ENCODE measurements at places on chromosomes 5 and 9. TPM values are rescaled to one million over a fixed set of nuclear protein-coding genes. Genes with fewer than 3 reads are reported as not detected.

The AFF4 gene
- total RNA-seq: 25.0 TPM

The LHX3 gene
- total RNA-seq: not detected

DNA sequence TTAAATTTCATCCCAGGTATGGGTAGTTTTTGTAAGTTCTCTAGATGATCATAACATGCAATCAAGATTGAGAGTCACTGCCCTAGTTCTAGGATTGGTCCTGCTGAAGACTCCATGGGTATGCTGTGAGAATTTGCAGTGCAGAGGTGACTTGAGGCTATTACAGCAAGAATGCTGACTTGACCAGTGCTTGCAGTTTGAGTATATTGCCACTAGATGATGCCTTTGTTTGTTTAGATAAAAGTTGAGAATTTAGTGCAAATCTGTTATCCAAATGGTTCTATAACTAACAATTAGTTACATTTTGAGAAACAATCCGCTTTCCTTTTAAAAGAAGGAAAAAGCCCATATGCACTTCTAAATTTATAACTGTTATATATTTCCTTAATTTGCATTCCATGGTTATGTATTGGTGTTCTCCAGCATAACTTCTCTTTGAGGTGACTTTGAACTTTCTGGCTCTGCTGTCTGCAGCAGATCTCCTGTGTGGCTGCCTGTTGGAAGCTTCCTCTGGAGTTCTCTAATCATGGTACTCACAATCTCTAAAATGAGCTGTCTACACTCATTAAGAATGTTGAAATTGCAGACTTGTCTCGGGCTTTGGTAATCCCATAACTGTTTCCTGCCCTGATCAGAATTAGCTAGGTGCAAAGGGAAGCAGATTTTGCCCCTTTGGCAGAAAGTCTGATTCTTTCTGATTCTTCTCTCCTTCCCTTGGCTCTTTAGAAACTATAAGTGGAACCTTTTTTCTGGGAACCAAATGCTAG lies 24.9 kb downstream of the MELK start:
- no peak for DNase-seq

GRCh38 chr5:122093415-122094180 lies 15.5 kb upstream of the LOX start:
- no peak for DNase-seq

GRCh38 chr5:172802567-172803176 lies 31.4 kb upstream of the ERGIC1 start:
- peak; percentile 56 for DNase-seq

DNA sequence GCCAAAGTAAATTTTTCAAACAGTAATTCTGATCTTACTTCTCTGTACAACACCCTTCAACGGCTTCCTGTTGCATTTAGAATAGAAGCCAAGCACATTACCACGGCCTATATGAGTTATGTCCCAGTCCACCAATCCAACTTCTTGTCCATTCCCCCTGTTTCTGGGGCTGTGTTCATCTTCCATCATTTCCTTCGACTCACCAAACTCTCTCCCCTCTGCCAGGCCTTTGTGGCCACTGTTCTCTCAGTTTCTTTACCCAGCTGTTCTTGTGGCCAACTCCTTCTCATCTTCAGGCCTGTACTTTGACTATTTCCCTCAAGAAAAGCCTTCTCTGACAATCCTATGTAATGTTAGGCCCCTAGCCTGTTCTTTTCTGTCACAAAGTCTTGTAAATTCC lies 259.4 kb upstream of the EFNA5 start:
- DNase-seq: no peak

- no peak for DNase-seq
Observed at GRCh38 chr5:131226899-131227298, 37.0 kb upstream of the CDC42SE2 start.

GRCh38 chr9:122318284-122318683 lies 52.5 kb upstream of the PTGS1 start:
- DNase-seq: no peak

GRCh38 chr5:19928562-19929421 lies 59.2 kb downstream of the CDH18 start:
- DNase-seq: peak; percentile 76

DNA sequence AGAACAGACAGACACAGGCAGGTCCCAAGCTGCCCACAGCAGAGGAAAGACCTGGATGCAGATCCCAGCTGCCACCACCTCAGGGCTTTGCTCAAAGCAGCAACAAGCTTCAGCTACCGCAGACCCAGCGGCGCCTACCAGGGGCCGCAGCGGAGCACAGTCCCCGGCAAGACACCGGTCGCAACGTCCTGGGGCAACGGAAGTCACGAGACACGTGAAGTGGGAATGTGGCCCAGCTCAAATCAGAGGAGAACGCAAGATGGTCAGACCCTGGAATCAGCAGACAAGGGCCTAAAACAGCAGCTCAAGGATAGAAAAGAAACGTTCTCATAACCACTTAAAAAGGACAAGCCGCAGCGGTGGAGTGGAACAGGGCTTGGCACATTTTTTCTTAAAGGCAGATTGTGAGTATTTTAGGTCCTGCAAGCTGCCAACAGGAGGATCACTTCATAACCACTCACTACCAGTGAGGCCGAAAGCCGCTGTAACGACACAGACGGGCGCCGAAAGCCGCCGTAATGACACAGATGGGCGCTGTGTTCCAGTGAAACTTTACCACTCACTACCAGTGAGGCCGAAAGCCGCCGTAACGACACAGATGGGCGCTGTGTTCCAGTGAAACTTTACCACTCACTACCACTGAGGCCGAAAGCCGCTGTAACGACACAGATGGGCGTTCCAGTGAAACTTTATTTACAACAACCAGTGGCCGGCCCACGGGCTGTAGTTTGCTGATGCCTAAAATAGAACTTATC lies 21.7 kb downstream of the SLC9A3 start:
- DNase-seq: no peak

- peak; percentile 86 for DNase-seq
Observed at GRCh38 chr9:115694014-115694413, 459.6 kb upstream of the PAPPA start.

GRCh38 chr9:126393876-126394275 lies 67.2 kb downstream of the MVB12B start:
- DNase-seq: no peak

DNA sequence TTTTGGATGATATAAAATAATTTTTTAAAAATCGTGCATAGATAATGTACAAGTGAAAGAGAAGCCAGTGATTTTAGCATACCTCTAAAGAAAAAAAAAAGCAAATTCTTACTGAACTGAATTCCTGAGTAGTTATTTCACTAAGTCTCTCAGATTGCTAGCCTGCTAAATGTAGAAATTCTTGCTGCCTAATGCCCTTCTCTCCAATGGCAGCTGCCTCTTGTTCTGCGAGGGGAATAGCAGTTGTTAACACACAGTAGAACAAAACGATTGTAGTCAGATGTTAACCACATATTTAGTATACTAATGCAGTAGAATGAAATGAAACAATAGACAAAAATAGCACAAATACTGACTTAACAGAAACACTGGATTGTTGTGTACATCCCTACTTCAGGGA lies 26.8 kb downstream of the SMAD5 start:
- no peak for DNase-seq

All from Daoy (cell line).